Thoracic aorta (tissue), 2 donors: ENCODE measurements at places on chromosomes 5 and 9. TPM values are rescaled to one million over a fixed set of nuclear protein-coding genes. Genes with fewer than 3 reads are reported as not detected.

DNA sequence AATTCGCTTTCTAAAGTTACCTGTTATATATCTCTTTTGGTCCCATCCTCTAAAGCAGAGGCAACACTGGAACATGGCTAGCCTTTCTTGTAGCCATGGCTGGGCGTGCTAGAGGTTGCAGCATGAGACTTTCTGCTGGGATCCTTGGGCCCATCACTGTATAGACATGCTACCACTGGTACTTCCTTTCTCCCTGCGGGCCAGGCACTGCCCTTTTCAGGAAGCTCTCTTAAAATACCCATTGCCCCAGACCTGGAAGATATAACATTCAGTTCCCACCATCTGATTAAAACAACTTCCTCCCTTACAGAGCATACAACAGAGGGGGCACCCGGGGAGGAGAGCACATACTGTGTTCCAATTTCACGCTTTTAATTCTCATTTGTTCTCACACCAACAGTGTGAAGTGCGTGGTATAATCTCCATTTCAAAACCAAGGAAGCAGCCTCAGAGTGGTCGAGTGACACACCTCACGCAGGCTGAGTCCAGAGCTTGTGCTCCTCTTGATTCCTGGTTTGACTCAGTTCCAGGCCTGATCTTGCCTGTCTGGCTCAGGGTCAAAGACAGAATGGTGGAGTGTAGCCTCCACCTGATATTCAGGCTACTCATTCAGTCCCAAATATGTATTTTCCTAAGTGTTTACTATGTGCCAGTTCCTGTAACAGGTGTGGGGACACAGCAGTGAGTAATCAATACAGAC is 22.6 kb downstream of the PTGS1 start:
- H3K4me1 ChIP-seq, result no peaks in the 10 kb centered on the region
- no peak overlapping the region for H3K4me3 ChIP-seq
- H3K36me3 ChIP-seq, result no peaks in the 10 kb centered on the region
- no peak for DNase-seq
- H3K27me3 ChIP-seq, result no peaks in the 10 kb centered on the region
- H3K27ac ChIP-seq, result no peak overlapping the region

Gene ITGA1
- total RNA-seq, result 169 TPM

Gene PCDHGA12
- 16.2 TPM for total RNA-seq

GRCh38 chr9:18703151-18703900 is 229.4 kb downstream of the ADAMTSL1 start:
- H3K4me1 ChIP-seq, result peaks cover 36% of the 10 kb centered on the region
- no peaks in the 10 kb centered on the region for H3K36me3 ChIP-seq
- no peak overlapping the region for H3K4me3 ChIP-seq
- no peak overlapping the region for H3K27ac ChIP-seq
- DNase-seq, result no peak

- no peak overlapping the region for H3K27ac ChIP-seq
- H3K4me3 ChIP-seq, result no peak overlapping the region
- H3K4me1 ChIP-seq, result no peaks in the 10 kb centered on the region
- H3K27me3 ChIP-seq, result no peaks in the 10 kb centered on the region
- DNase-seq, result no peak
Observed at GRCh38 chr5:178551059-178551458, 39.1 kb downstream of the COL23A1 start.

DNA sequence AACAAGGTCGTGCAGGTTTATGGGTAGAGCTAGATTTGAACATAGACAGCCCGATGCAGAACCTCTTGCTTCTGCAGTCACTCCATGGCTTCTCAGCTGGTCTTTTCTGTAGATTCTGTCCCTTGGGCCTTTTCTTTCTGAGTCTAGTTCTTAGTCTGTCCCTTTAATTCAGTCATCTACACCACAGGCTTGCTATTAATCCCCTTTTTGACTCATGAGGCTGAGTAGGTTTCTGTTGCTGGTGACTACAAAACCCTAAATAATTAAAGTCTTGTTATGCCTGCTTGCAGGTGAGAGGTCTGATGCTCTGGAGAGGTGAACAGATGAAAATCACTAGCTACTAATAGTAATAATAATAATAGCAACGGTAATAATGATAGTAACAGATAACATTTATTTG is 19.3 kb upstream of the STRBP start:
- no peaks in the 10 kb centered on the region for H3K27me3 ChIP-seq
- no peak for DNase-seq
- H3K27ac ChIP-seq, result no peak overlapping the region
- no peak overlapping the region for H3K4me3 ChIP-seq
- no peaks in the 10 kb centered on the region for H3K4me1 ChIP-seq

GRCh38 chr9:12141422-12141821 is 551.8 kb upstream of the TYRP1 start:
- H3K27ac ChIP-seq, result no peak overlapping the region
- H3K4me3 ChIP-seq, result no peak overlapping the region
- no peaks in the 10 kb centered on the region for H3K4me1 ChIP-seq
- DNase-seq, result no peak

Gene NOXA1
- total RNA-seq, result 3.5 TPM
